ENCODE measurements at places on chromosomes 13 and 19.
A peak's percentile ranks its signal among the peaks of the same experiment; 100 is the strongest.

- DNase-seq = no peak
Observed at GRCh38 chr19:19530423-19530804, 1.7 kb downstream of the YJEFN3 start.

- DNase-seq = no peak
Observed at GRCh38 chr19:1483131-1483978, 4.3 kb upstream of the C19orf25 start.

GRCh38 chr19:16877581-16877980 is 11.2 kb upstream of the F2RL3 start:
- no peak for DNase-seq

DNA sequence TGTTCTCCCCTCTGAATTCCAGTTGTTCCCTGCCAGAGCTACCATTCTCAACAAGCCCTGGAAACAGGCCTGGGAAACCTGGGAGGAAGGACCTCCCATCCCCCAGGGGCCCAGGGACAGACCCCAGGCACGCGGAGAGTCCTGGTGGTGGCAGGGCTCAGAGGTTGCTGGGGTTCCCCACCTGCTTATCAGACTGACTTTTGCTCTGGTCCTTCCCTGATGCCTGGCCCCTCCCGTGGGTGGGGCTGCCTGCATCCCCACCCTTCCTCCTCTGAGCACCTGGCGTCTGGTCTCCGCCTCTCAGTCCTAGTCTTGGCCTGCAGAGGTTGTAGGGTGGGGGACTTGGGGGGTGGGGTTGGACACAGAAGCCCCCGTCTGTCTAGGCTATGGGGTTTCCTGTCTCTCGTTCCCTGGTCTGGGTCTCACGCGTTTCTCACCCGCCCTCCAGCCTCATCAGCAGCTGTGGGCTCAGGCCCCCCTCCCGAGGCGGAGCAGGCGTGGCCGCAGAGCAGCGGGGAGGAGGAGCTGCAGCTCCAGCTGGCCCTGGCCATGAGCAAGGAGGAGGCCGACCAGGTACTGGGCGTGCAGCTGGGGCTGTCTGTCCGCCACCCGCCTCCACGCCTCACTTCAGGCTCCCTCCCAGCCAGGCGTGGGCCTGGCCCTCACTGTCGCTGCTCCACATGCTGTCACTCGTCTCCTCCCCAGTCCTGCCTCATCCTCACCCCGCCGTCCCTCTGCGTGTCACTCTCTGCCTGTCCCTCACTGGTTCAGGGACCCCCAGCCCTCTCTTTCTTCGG is 13.6 kb downstream of the EPN1 start:
- DNase-seq = no peak

GRCh38 chr19:1700733-1701663 is 48.6 kb upstream of the TCF3 start:
- DNase-seq = no peak

DNA sequence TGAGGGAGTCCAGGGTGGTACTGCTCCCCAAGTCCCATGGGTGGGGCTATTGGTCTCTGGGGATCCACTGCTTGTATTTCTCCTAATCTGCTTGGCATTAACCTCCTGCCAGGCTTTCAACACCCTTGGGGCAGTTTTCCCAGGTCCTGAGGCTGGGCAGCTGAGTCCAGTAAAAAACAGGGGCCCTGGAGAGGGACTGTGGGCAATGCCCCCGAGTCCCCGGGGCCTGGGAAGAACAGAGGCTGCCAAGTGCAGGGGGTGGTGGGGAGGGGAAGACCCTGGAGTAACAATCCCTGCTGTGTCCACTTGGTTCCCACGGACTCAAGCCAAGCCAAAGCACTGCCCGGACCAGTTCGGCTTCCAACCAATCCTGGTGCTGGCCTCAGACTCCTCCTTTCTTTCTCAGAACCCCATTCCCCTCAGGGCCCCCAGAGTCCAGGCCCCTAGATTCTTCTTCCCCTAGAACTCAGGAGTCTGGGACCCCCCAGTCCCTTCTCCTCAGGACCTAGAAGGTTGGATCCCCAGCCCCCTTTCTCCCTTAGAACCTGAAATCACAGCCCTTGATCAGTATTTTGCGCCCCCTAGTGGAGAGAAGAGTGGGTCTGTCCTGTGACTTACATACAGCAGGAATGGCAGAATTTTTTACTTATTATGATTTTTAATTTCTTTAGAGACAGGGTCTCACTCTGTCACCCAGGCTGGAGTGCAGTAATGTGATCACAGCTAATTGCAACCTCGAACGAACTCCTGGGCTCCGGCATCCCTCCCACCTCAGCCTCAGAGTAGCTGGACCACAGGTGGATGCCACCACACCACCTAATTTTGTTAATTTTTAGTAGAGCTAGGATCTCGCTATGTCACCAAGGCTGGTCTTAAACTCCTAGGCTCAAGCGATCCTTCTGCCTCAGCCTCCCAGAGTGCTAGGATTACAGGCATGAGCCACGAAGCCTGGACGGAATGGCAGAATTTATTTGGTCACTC is 3.7 kb upstream of the CLPTM1 start:
- DNase-seq = peak; percentile 83

- DNase-seq = no peak
Observed at GRCh38 chr19:48561412-48561811, 9.4 kb downstream of the SULT2B1 start.

DNA sequence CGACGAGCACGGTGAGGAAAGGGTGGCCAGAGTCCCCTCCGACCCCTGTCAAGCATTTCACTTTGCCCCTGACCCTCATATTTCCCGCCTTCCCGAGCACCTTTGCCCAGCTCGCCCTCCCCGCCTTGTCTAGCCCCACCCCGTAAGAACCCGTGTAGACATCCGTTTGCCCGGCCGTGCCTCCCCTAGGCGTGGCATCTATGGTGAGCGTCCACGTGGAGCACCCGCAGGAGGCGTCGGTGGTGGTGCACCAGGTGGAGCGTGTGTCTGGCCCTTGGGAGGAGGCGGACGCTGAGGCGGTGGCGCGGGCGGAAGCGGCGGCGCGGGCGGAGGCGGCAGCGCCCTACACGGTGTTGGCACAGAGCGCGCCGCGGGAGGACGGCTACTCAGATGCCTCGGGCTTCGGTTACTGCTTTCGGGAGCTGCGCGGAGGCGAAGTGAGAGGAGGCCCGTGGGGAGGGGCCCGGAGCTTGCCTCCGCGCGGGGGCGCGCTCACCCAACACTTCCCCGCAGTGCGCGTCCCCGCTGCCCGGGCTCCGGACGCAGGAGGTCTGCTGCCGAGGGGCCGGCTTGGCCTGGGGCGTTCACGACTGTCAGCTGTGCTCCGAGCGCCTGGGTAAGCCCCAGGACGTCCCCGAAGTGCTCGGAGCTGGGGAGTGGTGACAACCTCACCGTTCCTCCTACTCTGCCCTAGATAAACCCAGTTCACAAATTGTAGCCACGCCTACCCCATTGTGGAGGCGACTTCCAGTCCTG is 4.2 kb downstream of the LTBP4 start:
- peak; percentile 57 for DNase-seq

DNA sequence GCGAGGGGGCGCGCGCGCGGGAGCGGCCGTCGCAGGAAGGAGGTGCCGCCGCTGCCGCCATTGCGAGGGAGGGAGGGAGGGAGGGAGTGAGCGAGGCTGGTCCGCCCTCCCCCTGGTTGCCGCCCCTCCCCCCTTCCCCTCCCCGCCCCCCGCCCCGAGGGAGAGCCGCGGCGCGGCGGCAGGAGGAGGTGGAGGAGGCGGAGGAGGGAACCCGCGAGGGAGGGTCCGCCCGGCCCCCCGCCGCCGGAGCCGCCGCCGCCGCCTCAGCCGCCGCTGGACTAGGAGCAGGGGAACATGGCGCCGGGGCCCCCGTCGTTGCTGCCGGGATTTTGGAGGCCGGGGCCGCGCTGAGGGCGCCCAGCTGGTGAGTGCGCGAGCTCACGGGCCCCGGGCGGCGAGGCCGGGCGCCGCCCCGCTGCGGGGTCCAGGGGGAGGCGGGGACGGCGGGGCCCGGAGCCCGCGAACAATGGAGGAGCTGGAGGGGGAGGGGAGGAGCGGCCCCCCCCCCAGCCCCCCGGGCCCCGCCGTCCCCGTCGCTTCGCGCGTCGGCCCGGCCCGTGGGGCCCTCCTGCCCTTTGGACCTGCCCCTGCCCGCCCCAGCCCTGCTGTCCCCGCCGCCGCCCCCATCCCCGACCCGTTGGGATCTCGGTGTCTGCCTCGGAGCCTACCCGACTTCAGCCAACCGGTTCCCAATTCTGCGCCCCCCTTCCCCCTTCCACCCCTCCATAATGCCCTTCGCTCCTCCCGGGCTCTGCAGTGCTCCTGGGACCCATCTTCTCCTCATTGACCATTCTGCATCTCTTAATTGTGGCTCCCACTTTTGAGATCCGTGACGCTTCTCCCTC is at the start of gene ARHGAP35:
ARHGAP35 (plus strand) TSS at position 152 of the 845 bp plus-strand sequence. CDS start 57,679 bp downstream, outside the sequence.
- DNase-seq = no peak

GRCh38 chr19:39765091-39766076 is 13.3 kb upstream of the LEUTX start:
- DNase-seq = peak; percentile 47

Data from fibroblast of skin of scalp (primary cell).